ENCODE measurements at places on chromosomes 6 and 20.

DNA sequence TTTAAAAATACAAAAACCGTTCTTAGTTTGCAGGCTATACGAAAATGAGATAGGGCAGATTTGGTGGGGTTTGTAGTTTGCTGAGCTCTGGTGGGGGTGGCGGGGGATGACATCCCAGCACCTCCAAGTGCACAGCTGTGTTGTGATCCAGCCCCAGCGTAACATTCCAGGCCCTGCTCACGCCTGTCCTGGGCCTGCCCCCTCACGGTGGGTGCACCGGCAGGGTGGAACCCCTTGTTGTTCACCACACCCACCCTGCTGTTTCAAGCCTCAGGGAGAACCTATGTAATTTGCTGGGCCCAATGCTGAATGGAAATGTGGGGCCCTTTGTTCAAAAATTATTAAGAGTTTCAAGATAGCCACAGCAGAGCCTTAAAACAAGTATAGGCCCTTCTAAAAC, 25.0 kb downstream of the ARMC2 start:
- no peak for DNase-seq

- DNase-seq: no peak
These were observed 83.7 kb downstream of the FYN start for GRCh38 chr6:111789598-111789997.

DNA sequence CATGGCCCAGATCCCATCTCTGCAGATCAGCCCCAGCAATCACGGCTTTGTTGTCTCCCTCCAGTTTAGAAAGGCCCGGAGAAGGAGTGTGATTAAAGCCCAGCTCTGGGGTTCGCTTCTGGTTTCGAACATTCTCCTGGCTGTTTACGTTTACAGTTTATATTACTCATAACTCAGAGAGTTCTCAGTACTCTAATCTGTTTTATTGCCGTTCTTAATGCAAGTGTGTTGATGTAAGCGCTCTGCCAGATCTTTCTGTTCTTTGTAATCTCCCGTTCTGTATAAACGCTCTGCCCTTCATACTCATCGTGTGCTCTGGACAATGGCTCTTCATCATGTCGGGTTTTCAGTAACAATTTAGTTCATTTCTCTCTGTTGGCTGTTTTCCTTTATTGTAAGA, 118.0 kb upstream of the PRND start:
- no peak for DNase-seq

- DNase-seq: no peak
These were observed 34.8 kb upstream of the SIRPA start for GRCh38 chr20:1860446-1860845.

DNA sequence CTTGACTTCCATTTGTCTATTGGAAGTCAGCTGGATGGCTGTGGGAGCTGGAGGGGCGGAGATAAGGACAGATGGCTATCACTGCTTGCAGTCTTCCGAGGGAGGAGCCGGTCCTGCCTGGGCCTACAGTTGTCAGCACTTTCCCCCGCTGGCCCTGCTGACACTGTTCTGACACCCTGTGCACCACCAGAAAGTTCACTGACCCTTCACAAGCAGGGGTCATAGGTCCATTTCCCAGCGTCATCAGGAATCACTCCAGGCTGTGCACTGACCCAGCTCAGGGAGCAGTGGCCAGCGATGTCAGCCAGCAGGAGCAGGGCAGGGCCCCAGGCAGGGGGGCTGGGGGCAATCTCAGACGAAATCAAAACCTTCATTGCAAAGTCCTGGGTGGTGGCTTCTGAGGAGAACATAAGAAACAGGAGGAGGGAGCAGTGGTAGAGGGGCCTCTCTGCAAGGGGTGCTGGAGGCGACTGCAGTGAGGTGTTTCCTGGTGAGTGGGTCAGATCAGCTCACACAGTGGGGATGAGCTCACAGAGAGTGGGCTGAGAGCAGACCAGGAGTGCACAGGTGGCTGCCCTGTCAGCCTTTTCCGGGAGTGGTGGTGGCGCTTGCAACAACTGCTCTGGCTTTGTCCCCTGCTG, 26.5 kb upstream of the PLEKHG1 start:
- no peak for DNase-seq

- DNase-seq: no peak
These were observed 33.0 kb downstream of the GJA10 start for GRCh38 chr6:89927264-89927663.

GRCh38 chr6:111976139-111976538, 77.8 kb upstream of the CCN6 start:
- no peak for DNase-seq

Measured in anterior cingulate cortex (tissue), 58 donors.